ENCODE measurements at places on chromosomes 2 and 18.

- DNase-seq = no peak
Measured at GRCh38 chr2:146821836-146822316, 1023.0 kb upstream of the ACVR2A start.

- DNase-seq = no peak
Measured at GRCh38 chr2:207248702-207249377, 83.1 kb upstream of the KLF7 start.

GRCh38 chr18:41096504-41096903 lies 858.5 kb upstream of the PIK3C3 start:
- DNase-seq = no peak

- no peak for DNase-seq
Measured at GRCh38 chr2:18578033-18578432, 11.3 kb downstream of the NT5C1B start.

DNA sequence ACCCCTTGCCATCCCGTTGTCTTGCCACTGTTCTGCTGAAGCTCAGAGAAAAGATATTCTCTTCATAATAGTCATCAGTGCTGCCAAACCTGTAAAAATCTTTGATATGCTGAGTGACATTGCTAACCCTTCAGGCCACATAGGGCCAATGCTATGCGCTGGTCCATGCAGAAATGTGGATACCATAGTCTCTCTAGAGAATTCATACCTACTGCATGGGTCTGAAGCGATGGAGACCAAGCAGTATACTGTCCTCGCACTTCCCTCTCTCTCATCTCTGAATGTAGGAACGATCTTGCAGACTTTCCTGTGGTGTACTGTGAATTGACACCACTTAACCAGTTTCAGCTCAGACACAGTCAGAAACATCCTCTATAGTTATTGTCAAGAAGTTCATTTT lies 17.9 kb upstream of the ANKRD44 start:
- DNase-seq = no peak

GRCh38 chr2:55771612-55772011 lies 78.0 kb upstream of the PNPT1 start:
- no peak for DNase-seq

DNA sequence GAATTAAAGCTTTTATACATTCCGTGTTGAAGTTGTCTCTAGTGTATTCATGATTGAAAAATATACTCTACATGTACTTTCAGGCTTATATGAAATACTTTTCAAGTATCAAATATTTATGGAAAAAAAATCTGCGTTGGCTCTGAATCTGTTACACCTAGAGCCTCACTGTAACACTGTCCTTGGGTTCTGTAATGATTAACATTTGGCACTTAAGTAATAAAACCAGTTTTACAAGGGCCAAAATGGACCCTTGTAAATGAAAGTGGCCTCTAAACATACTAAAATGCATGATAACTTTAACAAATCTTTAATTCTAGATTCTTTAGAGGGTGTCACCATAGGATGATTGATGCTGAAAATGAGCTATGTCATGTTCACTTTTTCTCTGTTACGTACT lies 162.8 kb downstream of the PTPRM start:
- no peak for DNase-seq

DNA sequence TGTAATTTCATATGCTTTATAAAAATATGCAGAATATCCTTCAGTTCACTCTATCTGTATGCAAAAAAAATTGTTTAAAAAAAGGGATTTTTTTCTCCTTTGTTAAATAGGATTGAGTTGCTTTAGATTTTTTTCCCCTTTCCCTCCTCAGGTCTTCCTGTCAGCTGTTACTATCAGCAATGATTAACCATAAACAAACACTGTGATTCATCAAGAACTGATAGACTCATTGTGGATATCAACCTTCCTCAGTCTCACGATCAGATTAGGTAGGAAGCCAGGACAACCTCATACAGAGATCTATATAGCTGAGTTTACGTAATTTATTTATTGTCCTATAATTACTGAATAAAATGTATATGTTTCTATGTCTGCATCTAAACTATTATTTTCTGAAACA lies 2136.2 kb upstream of the CELF4 start:
- no peak for DNase-seq

DNA sequence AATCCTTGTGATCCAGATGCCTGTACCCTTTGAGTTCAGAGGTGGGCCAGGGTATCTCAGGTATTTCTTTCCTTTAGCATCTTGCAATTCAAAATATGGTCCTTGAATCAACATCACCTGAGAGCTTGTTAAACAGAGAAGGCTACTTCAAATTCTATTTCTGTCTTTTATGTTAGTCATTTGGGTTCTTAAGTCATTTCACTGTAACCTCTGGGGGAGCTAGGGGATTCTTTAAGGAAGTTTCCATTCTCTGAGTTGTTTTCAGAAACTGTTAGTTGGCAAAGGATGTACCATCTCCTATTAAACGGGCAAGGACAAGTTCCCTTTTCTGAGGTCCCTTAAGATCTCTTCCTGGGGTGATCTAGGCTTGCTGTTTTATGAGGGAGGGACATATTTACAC lies 16.6 kb downstream of the CFLAR start:
- DNase-seq = no peak

GRCh38 chr2:157587576-157587975 lies 41.1 kb downstream of the ACVR1C start:
- DNase-seq = no peak

GRCh38 chr2:28071221-28071620 lies 180.7 kb downstream of the BABAM2 start:
- no peak for DNase-seq

- DNase-seq = no peak
Measured at GRCh38 chr2:24774373-24774772, 18.8 kb downstream of the PTRHD1 start.

DNA sequence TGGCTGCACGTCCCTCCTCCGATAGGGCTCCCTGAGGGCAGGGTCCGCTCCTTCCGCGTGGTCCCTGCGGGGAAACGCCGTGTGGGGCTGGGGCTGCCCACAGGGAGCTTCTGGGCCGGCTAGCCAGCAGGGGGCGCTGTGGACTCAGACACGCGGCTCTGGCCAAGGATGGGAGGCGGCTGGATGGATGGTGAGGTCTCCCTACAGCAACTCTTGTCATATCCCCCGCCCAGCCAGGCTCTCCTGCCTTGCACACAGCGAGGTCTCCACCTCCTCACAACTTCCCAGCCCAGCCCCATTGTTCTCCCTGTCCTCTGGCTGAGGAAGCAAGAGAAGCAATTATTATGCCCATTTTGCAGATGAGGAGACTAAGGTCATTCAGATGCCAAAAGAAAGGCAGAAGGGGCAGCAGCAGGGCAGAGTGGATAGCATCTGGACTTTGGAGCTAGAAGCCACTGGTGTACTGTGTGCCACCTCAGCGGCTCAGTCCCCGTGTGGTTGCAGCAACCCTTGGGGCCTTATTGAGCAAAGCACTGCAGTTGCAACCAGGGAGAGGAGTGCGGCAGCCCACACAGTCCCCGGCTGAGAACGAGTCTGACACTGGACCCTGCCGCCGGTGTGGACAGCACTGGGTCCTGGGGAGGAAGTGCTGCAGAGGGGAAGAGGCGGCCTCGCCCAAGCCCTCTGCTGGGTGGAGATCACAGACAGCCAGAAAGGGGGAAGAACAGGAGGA lies 99.0 kb downstream of the ZFP36L2 start:
- peak; percentile 79 for DNase-seq

DNA sequence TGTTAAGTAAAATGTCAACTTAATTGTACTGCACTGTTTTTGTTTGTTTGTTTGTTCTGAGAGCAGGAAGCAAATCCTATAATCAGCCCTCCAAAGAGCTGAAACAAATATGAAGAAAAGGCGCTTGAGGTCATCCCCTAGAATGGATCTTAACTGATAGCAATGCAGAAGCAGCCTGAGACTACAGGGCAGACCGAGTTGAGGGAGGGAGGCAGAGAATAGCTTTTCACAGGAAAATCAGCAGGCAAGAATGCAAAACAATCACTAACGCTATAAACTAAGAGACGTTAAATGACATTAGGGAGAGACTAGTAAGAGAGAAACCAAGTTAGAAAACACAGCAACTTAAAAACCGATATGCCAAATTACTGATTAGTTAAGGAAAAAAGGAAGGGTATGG lies 37.2 kb downstream of the GALNT1 start:
- no peak for DNase-seq
